ENCODE measurements at places on chromosomes 12 and 14. TPM values are rescaled to one million over a fixed set of nuclear protein-coding genes. Genes with fewer than 3 reads are reported as not detected.
A peak's percentile ranks its signal among the peaks of the same experiment; 100 is the strongest.

- no peak for DNase-seq
Observed at GRCh38 chr14:25788252-25788651, 738.3 kb upstream of the STXBP6 start.

GRCh38 chr14:54652188-54652587 lies 85.3 kb downstream of the SAMD4A start:
- DNase-seq = peak; percentile 95

GRCh38 chr14:34985740-34986139 lies 2.9 kb downstream of the SRP54 start:
- no peak for DNase-seq

PZP gene
- polyA plus RNA-seq = 0.69 TPM

SYNDIG1L gene
- 0.39 TPM for polyA plus RNA-seq

Measured in lung (tissue), 17 donors.